ENCODE measurements at places on chromosomes 3 and 15.
A peak's percentile ranks its signal among the peaks of the same experiment; 100 is the strongest.

DNA sequence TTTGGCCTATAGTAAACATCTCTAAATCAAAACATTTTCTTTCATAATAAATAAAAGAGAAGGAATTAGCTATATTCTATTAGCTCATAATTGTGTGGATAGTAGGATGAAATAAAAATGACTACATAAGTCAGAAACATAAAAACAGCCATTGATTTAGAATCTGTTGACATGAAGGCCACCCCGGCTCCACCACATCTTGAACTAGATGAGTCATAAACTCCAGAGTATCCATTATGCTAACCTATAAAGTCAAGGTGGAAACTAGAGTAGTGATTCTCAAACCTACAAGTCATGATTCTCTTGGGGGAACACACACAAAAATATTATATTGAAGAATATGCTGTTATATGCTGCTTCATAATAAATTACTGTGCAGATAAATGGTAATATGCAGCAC lies 831.0 kb downstream of the TUSC7 start:
- H3K27me3 ChIP-seq: no peaks in the 10 kb centered on the region
- no peak for DNase-seq
- H3K36me3 ChIP-seq: no peaks in the 10 kb centered on the region
- no peaks in the 10 kb centered on the region for H3K4me1 ChIP-seq
- no peak overlapping the region for H3K4me3 ChIP-seq

GRCh38 chr3:140277886-140278285 lies 342.9 kb downstream of the CLSTN2 start:
- H3K4me3 ChIP-seq: no peak overlapping the region
- DNase-seq: no peak
- H3K36me3 ChIP-seq: no peaks in the 10 kb centered on the region
- H3K4me1 ChIP-seq: no peaks in the 10 kb centered on the region
- H3K27ac ChIP-seq: no peak overlapping the region

DNA sequence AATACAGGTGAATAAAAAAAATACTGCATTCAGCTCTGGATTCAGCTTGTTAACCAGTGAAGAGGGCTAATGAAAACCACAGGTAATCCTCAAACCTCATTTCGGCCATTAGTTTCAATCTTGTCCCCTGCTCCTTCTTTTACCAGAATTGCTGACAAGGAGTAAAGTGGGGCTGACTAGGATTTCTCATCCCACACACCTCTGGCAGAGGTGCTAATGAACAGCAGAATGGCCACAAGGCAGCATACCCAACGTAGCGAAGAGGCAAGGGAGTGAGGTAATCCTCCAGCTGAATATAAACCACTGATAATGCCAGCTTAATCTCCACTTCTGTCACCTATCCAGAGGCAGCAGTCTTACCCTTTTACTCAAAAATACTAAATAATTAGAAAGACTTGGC lies 248.8 kb upstream of the CDIN1 start:
- no peak overlapping the region for H3K27ac ChIP-seq
- DNase-seq: no peak
- H3K4me1 ChIP-seq: no peaks in the 10 kb centered on the region
- H3K4me3 ChIP-seq: no peak overlapping the region
- H3K27me3 ChIP-seq: no peaks in the 10 kb centered on the region

DNA sequence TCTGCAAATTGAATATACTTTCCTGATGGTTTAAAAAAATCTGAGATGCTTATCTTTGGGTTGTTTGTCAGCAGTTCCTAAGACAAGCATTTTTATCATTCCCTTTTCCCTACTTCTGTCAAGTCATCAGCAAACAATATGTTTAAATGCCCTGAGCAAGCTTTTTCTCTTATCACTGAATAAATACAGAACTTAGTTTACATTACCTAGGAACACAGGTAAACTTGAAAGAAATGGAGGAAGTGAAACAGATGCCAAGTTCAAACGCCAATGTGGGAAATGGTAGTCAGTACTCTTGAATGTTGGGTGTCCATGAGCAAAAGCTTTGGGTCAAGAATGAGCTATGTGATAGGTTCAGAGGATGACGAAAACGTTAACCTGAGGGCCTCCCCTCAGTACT lies 17.2 kb upstream of the TCAIM start:
- H3K4me1 ChIP-seq: peaks cover 3% of the 10 kb centered on the region
- no peak overlapping the region for H3K27ac ChIP-seq
- H3K27me3 ChIP-seq: peaks cover 25% of the 10 kb centered on the region
- no peaks in the 10 kb centered on the region for H3K36me3 ChIP-seq

GRCh38 chr3:26712211-26713026 lies 89.8 kb downstream of the LRRC3B start:
- H3K4me3 ChIP-seq: no peak overlapping the region
- DNase-seq: no peak
- no peaks in the 10 kb centered on the region for H3K4me1 ChIP-seq
- no peaks in the 10 kb centered on the region for H3K36me3 ChIP-seq
- no peak overlapping the region for H3K27ac ChIP-seq

DNA sequence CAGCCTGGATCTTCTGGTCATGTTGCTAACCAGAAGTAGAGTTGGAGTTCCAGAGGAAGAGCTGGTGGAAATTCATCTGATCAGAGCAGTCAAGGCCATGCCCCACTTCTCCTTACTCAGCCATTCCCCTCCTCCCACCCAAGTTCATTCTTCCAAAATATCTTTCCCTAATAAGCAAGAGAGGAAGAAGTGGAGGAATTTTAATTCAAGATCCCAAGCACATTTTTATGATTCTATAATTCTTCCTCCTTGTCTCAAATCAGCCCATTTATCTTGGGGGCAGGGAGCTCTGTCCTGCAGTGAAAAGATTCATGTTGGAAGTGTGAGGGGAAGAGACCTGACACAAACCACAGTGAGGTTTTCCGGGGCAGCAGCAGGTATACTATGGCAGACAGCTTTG lies 85.0 kb upstream of the GALNT15 start:
- peaks cover 8% of the 10 kb centered on the region for H3K27me3 ChIP-seq
- no peak for DNase-seq
- no peaks in the 10 kb centered on the region for H3K36me3 ChIP-seq
- no peak overlapping the region for H3K27ac ChIP-seq
- no peaks in the 10 kb centered on the region for H3K4me1 ChIP-seq

DNA sequence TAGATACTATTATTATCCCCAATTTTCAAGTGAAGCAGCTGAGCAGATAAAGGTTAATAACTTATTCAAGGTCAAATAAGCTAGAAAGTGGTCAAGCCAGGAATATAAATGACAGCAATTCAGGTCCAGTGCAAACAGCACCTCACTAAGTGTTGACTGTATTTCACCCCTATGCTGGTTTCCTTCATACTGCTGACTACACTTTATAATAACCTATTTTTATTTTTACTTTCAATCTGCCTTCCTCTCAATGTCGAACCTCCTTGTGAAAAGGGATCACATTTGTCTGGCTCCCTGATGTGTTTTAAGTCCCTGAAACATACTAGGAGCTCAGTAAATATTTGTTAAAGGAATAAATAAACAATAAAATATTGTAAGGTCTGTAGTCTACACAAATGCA lies 146.1 kb downstream of the NAALADL2 start:
- no peak overlapping the region for H3K27ac ChIP-seq
- H3K36me3 ChIP-seq: no peaks in the 10 kb centered on the region
- DNase-seq: no peak
- no peak overlapping the region for H3K4me3 ChIP-seq
- H3K4me1 ChIP-seq: no peaks in the 10 kb centered on the region
- no peaks in the 10 kb centered on the region for H3K27me3 ChIP-seq

GRCh38 chr3:499001-499761 lies 302.6 kb downstream of the CHL1 start:
- no peak overlapping the region for H3K27ac ChIP-seq
- no peaks in the 10 kb centered on the region for H3K27me3 ChIP-seq
- H3K4me1 ChIP-seq: no peaks in the 10 kb centered on the region
- H3K4me3 ChIP-seq: no peak overlapping the region

DNA sequence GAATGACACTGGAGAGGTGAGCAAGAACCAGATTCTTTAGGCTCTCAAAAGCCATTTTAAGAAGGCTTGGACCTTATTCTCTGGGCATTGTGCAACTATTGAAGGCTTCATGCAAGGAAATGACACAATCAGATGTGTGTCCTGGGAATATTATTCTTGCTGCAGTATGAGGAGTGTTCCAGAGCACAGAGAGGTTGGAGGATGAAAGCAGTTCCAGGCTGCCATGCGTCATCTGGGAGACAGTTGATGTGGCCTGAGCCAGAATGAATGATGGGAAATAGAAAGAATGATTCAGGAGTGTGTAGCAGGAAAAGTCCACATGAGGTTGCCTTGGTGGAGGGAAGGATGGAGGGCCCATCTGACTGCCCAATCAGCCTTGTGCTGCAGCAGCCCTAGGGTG lies 123.1 kb downstream of the CHCHD6 start:
- H3K27me3 ChIP-seq: no peaks in the 10 kb centered on the region
- H3K36me3 ChIP-seq: no peaks in the 10 kb centered on the region
- H3K4me3 ChIP-seq: no peak overlapping the region
- H3K27ac ChIP-seq: no peak overlapping the region

GRCh38 chr15:90059208-90059985 lies 42.9 kb downstream of the IDH2 start:
- H3K4me1 ChIP-seq: peaks cover 27% of the 10 kb centered on the region
- peak; percentile 77 for DNase-seq
- H3K4me3 ChIP-seq: peak overlapping the region; percentile 66

All from activated naive CD8-positive, alpha-beta T cell treated with anti-CD3 and anti-CD28 coated beads, Interleukin-2, amount 10 ng/mL, durations not matched to agents 7 days and 5 days (primary cell).